ENCODE measurements at places on chromosomes 4 and X.
A peak's percentile ranks its signal among the peaks of the same experiment; 100 is the strongest.

GRCh38 chrX:105495376-105495775, 274.9 kb upstream of the TEX13A start:
- no peak for DNase-seq

- no peak for DNase-seq
These were observed 46.5 kb downstream of the IDS start for GRCh38 chrX:149458586-149458985.

DNA sequence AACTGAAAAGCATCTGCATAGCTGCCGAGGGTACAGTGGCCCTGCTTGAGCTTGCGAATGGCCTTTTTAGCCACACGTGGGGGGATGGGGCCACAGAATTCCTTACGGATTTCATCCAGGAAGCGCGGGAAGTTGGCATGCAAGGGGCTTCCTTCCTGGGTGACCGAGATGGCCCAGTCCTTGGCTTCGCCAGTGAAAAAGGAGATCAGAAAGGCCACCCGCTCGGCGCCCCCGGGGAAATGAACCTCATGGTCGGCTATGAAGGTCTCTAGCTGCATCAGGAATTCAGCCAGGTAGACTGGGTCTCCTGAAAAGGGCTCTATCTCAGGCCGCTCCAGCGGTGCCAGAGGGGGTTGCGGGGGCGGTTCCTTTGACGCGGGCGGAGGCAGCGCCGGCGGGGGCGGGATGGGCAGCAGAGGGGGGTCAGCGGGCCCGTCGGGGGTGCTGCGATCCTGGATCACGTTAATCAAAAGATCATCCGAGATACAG, 909 bp downstream of the RTL5 start:
- DNase-seq, result no peak

GRCh38 chr4:112173593-112174558, 28.6 kb downstream of the FAM241A start:
- no peak for DNase-seq

- DNase-seq, result no peak
These were observed 18.3 kb downstream of the RAP2C start for GRCh38 chrX:132200976-132201375.

DNA sequence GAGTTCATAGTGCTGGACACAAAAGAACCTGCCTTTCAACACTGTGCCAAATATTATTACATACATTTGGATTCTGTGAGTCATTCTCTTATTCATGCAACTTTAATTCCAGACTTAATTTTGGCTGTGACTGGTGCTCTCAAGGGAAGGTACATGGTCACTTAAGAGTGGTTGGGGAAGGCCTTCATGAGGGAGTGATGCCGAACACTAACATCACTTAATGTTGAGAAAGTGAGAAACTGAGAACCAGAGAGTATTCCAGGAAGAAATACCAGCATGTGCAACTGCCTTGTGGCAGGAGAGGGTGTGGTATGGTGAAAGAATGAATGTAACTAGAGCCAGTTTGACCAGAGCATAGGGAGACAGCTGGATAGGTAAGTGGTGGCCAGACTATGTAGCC, 41.5 kb upstream of the FHDC1 start:
- DNase-seq, result peak; percentile 18

GRCh38 chrX:106780664-106781377, 21.7 kb upstream of the TBC1D8B start:
- DNase-seq, result no peak

DNA sequence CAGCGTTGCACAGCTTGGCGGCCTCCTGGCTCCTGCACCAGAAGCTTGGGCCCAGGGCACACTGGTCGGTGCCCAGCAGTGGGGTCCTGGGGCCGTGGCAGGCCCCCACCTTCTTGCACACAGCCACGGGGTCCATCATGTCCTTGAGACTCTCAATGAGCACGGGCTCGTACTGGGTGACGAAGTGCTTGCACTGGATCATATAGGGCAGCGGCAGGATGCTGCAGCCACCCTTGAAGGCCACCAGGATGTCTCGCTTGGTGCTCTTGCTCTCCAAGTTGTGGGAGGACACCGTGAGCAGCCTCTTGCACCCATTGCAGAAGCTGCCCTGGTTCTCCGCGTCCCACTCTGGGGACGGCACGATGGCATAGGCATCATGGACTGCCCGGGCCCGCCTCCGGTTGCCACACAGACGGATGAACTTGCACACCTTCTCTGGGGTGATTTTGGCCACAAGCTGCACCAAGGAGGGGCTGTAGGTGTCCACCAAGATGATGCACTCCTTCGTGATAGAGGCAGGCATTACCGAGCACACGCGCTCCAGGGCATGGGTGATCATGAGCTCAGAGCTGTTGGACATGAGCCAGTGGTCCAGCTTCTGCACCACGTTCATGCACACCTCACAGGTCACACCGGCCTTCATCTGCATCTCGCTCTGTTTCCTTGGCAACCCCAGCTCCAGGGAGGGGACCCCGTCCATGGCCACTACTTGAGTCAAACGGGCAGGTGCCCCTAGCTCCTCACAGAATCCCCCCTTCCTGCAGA, 1.2 kb downstream of the PSAPL1 start:
- DNase-seq, result no peak

- no peak for DNase-seq
These were observed 1.7 kb upstream of the OPN1LW start for GRCh38 chrX:154142386-154142785.

GRCh38 chrX:127030016-127030748, 210.7 kb downstream of the PRR32 start:
- DNase-seq, result no peak

DNA sequence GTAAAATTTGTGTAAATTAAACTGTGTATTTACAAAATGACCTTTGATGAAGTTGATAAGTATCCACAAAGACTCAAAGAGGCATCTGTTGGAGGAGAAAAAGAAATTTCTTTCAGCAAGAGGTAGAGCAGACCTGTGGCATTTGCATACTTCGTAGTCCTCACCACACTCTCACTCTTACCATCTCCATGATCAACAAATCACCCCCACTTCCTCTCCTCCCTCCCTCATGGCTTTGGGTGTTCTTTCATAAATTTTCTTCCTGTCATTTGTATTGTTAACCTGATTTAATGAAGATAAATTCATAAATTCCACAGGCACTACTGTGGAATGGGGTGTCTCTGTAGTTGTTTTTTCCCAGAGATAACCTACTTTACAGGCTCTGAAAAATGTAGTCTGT, 366.5 kb downstream of the ZNF674 start:
- DNase-seq, result no peak

DNA sequence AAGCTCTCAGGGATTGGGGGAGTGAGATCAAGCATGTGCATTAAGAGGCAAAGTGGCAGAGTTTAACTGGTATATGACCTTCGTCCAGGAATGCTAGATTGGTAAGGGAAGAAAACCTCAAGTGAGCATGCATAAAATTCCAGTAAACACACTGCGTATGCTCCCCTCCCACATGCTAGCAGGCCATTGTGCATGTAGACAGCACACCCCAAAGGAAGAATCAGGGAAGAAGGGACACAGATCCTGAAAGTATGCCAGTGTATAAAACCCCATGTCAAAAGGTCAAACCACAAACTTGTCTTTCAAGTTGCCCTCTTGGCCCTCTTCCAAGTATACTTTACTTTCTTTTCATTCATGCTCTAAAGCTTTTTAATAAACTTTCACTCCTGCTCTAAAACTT, 405.2 kb upstream of the CNKSR2 start:
- DNase-seq, result no peak

- DNase-seq, result no peak
These were observed 18.5 kb upstream of the TET2 start for GRCh38 chr4:105128208-105128607.

DNA sequence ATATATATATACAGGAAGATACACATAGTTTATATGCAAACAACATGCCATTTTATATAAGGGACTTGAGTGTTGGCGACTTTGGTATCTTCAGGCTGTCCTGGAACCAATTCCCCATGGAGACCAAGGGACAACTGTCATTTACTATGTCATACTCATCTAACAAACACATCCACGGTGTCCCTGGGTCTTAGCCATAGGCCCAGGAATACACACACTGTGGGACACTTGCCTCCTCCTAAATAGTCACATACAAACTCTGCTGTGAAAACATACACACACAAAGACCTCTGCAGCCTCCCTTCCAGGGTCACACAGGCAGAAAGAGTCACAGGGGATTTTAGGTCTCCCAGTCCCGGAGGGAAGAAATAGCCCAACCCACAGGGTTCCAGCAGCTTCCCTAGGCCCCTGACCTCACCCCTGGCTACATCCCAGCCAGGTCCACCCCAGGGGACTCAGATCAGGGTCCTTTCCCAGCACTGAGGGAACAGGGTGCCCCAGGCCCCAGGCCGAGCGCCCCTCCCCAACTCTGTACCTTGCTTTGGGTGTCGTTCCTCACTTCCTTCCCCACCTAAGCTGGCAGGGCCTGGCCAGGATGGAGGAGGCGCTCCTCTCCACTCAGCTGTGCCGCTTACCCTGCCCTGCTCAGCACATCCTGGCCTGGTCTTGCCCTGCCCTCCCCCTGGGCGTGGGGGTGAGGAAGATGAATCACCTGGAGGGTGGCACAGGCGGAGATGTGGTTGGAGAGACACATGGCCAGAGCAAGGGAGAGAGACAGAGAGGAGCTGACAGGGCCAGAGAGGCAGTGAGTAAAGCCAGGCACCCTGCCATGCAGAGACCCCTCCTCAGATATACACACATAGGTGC, 21.8 kb downstream of the FGD1 start:
- DNase-seq, result no peak

DNA sequence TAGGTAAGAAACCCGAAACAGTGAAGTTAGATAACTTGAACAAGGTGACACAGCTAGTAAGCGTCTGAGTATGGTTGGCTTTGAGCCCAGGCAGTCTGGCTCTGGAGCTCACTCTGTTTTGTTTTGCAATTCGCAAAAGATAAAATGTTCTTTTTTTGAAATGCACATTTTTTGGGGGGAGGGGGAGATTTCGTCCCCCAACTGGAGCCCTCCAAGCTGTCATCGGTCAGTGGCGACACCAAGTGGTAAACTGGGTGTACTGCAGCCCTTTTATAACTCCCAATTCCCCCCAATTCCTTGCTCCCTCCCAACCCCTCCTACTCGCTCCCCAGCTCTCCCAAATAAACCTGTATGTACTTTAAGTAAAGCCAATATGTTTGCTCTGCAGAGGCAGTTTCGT, 2.8 kb upstream of the CLCN5 start:
- DNase-seq, result no peak

GRCh38 chr4:148006001-148006400, 274.1 kb downstream of the ARHGAP10 start:
- no peak for DNase-seq

- DNase-seq, result no peak
These were observed 17.1 kb downstream of the L1CAM start for GRCh38 chrX:153868576-153869472.

GRCh38 chr4:55554453-55555030, 7.8 kb upstream of the CLOCK start:
- DNase-seq, result peak; percentile 25

Data from skeletal muscle cell (primary cell).